Stimulated activated CD4-positive, alpha-beta T cell treated with anti-CD3 and anti-CD28 coated beads, TNF-alpha, amount 100 ng/mL, for 24 hours (primary cell): ENCODE measurements at places on chromosomes 2 and 18.

DNA sequence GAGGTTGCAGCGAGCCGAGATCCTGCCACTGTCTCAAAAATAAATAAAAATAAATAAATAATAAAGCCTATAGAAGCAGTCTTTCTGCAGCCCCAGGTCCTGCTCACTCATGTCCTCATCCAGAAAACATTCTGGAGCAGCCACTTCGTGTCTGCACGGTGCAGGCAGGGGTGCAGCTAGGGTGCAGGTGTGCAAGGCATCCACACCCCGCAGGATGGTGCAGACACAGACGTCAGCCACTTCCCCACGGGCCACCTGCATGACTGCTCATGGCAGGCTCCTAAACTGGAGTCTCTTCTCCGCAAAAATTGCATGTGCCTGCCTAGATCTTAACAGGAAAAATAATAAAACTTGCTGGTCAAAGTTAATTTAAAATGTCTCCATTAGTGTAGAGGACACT, 80.2 kb upstream of the SNTG2 start:
- no peak for DNase-seq

- no peak for DNase-seq
These were observed 46.4 kb downstream of the CCDC85A start for GRCh38 chr2:56230156-56230555.

GRCh38 chr2:218671097-218671653, 627 bp downstream of the RNF25 start:
- DNase-seq: no peak

- no peak for DNase-seq
These were observed 20.0 kb upstream of the RNF149 start for GRCh38 chr2:101328474-101329007.

DNA sequence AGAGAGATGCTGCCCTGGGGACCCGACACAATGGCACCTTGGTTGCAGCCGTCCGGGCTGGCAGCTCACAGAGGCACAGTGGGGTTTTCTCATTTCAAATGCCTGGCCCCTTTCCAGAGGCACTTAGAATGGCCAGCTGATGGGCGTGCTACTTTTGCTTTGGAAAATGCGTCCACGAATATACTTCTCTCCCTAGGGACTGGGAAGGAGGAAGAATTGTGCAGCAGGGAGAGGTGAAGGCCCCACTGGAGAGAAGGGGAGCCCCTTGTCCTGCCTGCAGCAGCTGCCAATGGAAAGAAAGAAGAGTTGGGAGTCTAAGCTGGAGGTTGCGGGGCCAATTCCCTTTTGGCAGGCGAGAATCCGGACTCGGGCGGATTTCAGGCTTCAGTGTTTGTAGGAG, 1.1 kb upstream of the MAL start:
- DNase-seq: no peak

DNA sequence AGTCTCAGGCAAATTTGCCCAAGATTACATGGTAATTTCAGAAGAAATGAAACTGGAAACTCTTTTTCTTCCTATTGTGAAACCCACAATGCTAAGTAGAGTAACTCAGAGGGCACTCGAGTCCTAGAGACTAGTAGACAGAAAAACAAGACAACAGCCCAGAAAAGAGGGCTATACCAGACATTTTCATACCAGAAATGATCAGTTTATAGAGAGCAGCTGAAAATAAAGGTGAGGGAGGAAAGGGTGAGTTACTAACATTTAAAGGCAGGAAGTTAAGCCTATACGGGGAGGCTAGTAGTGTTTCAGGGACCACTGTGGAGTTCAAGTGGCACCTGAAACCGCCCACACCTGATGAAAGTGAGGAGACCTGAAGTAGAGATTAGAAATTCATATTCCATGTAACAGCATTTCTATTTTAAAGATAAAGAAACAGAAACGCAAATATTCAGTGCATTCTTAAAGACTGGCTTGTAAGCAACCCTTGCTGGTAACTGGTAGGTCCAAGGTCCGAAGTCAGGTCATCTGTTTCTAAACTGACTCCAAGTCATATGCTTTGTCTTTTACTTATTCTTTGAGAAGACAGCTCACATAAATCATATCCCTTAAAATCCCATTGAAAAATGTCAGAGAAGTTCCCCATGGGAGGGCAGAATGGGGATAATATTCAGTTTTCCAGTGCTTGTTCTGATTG, 145.1 kb upstream of the ITGB6 start:
- no peak for DNase-seq

DNA sequence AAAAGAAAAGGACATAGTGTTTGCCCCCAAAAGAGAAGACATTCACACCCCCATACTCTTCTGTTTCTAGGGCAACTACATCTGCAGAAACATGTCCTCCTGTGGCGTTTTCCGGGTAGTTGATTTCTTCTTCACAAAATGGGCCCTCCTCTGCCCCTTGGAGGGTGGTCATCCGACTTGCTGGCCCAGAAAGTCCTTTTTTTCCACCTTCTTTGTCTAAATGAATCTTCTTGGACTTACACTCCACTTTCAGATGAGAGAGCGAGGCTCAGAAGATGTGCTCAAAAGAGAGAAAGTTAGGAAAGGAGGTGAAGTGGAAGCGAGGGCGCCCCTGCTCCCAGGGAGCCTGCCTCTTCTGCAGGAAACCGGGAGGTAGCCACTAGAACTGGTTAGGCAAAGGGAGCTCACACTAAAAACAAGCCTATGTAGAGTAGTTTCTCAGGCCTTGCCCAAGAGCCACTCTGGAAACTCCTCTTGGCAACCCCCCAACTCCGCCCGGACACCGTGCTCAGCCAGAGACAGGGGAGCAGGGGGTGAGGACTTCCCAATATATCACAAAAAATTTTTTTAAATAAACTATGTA, 10.2 kb upstream of the SIX3 start:
- DNase-seq: no peak

DNA sequence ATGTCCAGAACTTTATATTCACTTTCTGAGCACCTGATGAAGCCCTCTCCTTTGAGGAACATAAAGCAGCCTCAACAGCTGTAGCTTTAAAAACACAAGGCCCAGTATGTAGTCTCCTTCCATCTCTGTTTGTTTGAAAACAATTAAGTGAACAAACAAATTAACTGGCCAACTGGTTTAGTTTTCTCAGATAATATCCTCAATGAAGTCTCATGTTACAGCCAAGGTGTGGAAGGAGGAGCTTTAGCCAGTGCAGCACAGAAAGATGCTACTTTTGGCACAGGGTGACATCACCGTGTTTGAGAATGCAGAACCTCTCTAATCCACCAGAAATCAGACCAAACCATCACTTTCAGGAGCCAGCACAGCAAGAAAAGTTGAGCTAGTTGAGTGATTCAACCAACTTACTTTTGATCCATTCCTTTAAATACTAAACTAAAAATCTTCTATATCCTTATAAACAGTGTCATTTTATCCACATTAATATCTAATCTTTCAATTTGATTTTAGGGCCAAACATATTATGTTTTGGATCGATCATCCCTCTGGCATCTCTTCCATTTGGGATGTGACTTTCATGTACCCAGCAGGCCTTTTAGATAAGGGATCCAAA, 488.7 kb downstream of the ARHGAP15 start:
- no peak for DNase-seq

GRCh38 chr2:205702576-205702975, 20.3 kb downstream of the NRP2 start:
- DNase-seq: no peak

DNA sequence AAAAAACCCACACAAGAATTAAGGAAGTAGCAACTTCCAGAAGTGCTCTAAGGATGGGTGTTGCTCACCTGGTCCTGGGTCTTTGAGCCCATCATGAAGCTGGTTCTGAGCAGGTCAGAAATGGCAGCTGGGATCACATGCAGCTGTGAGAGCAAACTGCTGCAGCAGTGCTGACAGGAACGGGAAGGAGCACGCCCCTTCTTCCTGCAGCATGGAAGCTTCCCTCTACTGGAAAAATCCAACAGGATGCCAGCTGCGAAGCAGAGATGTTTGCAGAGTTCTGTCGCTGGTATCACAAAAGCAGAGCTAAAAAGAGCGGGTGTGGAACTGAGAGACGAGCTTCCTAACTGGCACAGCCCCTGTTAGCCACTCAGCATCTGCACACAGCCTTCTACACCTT, 33.7 kb downstream of the EIF4E2 start:
- DNase-seq: no peak

DNA sequence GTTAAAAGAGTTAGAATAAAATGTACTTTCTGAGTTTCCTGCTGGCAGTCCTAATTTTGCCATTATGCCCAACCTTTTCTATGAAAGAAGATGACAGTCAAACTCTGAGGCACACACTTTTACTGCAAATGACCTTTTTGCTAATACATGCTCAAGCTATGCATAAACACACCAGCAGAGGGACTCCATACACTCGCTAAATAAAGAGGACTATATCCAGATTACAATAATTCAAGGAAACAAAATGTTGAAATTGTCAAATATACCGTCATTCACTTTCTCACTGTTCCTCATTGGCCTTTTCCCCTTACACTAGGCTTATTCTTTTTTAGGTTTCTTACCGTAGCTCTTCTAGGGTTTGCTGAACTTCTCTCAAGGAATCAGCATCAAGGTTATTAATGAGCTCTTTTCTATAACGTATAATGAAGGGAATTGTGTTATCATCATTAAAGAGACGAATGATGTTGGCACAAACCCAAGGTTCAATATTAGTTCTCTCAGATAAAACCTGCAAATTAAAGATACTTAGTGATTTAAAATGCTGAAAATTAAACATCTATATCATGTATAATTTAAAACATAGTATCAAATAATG, 25.7 kb downstream of the SRBD1 start:
- no peak for DNase-seq

DNA sequence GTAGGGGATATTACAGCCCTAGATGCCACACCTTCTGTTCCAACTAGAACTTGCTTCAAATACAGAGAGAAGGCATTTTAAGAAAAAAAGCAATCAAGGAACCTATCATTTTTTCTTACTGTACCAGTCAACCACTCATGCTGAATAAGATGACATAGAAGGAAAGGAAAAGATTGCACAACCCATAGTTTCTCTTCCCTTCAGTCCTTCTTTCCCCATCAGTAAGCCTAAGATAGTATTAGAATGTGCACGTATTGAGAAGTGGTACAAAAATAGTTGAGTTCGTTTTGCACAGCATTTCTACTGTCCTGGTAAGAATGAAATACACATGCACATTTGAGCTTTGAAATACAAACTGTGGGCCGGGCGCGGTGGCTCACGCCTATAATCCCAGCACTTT, 27.0 kb upstream of the HK2 start:
- no peak for DNase-seq

DNA sequence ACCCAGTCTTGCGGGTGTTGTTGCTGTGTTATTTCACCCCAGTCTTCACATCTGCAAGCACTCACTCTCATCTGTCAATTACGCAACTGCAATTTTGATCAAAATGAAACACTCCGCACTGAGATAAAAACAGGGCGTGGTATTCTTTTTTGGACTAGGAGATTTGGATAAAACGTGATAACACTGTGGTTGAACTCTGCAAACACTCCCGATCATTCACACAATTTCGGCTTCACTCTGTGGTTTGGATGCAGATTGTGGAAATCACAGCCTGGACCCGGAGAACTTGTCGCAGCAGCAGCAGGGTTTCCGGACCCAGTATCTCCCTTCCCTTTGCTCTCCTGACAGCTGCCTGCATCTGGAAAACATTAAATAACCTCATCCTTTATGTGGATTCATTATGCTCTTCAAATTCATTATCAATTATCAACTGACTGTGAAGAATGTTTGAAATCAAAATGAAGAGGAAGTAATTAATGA, 49.4 kb upstream of the APCDD1 start:
- DNase-seq: no peak

DNA sequence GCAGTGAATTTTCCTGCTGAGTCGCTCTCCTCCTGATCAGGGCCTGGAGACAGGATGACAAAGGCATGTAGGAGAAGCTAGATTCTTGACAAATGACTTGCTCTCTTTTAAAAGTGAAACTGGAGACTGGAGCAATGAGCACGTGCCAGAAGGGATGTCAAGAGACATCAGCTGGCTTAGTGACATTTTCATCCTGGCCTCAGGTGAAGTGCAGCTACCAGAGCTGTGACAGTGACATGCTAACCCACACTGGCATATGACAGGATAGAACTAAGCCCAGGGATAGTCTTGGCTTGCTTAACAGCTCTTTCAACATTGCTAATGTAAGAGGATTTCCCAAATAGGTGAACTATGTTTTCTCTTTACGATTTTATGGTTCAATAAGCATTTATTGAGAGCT, 757.5 kb upstream of the DDX18 start:
- DNase-seq: no peak

DNA sequence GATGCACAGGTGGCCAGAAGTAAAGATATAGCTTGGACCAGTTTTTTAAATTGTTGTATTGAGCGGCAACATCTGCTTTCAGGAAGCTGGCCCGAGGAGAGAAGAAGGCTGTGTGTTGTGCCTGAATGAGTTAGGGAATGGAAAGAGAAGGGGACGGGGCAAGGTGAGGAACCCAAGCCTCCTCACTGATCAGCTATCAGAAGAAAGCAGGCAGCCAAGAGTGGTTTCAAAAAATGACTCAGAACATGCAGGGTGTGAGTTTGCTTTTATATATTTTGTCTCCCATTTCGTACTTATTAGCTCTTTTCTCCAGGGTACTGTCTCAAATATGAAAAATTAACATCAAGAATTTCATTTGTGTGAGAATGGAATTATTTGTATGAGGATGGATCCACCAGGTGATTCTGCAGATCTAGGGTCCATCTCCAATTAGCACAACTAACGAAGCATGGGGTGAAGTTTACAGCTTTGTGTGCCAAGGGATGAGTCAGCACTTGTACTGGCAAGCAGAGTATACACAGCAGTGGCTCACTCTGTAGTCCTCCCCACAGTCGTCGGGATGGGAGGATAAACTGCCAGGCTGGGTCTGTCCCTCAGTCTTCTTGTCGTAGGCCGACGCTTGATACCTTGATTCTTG, 175.7 kb downstream of the PIEZO2 start:
- no peak for DNase-seq

DNA sequence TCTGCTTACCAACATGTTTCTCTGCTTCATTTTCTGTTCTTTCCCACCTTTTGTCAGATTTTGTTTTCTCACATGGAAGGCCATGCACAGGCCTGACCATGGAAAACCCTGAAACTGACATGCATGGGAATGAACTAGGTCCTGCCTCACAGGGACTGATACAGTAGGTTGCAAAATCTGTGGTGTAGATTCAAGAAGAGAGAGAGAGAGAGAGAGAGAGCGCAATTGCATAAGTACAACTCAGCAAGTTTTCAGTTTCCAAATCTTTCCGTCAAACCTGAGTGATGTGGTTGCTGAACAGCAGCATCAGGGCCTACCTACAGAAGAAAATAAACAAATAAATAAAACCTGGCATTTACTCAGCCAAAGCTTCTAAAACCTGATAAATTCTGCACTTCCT, 87.5 kb upstream of the RNF152 start:
- DNase-seq: no peak

DNA sequence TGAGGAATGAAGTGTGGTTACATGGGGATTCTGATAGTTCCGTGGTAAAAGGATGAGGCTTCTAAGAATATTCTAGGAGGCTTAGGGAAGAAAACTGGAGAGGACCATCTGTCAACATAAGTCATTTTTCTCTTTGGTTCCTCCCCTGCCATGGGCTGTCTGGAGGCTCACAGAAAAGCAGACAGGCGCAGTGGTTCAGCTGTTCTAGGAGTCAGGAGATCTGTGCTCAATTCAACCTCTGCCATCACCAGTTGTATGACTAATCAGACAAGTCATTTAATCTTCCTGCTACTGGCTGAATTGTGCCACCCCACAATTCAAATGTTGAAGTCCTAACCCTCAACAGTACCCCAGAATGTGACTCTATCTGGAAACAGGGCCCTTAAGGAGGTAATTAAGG, 36.4 kb downstream of the ADAM17 start:
- DNase-seq: no peak

- no peak for DNase-seq
These were observed 108.6 kb downstream of the C1D start for GRCh38 chr2:67954093-67954748.
